NCI-H774 (cell line): ENCODE measurements at places on chromosomes 16 and 17.

GRCh38 chr16:14132696-14133048 is 61.6 kb downstream of the MRTFB start:
- no peak for DNase-seq

DNA sequence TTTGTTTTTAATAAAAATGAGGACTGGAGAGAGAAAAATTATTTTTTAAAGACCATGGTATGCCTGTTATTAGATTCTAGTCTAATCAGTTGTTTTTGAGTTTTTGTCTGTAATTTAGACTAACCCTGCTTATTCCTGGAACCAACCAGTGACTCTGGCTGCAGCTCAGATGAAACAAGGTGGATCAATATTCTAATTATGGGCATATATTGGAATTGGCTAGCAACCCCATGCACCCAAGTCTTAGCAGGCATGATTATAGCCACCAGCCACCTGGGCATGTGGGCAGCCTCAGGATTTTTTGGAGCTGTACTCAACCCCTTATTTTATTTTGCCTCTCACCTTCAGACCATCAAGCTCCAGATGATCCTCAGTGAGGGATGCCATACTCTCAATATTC is 21.6 kb upstream of the SLC6A2 start:
- no peak for DNase-seq

DNA sequence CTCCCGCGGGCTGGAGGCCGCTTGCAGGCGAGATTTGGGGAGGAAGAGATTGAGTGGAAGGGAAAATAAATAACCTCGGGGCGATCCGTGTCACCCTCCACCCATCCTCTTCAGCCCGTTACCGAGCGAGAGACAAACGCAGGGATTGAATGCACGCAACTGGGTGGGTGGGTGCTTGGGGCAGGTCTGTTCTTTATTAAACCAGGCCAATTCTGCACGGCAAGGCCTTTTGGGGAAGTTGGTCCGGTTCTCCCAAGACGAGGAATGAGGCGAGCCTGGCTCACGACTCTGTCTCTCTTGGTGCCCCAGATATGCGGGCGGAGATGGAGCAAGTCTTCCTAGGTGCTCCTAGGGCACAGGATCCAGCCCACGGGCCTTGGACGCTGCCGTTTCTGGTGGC is 396 bp upstream of the HOXB7 start:
- no peak for DNase-seq

DNA sequence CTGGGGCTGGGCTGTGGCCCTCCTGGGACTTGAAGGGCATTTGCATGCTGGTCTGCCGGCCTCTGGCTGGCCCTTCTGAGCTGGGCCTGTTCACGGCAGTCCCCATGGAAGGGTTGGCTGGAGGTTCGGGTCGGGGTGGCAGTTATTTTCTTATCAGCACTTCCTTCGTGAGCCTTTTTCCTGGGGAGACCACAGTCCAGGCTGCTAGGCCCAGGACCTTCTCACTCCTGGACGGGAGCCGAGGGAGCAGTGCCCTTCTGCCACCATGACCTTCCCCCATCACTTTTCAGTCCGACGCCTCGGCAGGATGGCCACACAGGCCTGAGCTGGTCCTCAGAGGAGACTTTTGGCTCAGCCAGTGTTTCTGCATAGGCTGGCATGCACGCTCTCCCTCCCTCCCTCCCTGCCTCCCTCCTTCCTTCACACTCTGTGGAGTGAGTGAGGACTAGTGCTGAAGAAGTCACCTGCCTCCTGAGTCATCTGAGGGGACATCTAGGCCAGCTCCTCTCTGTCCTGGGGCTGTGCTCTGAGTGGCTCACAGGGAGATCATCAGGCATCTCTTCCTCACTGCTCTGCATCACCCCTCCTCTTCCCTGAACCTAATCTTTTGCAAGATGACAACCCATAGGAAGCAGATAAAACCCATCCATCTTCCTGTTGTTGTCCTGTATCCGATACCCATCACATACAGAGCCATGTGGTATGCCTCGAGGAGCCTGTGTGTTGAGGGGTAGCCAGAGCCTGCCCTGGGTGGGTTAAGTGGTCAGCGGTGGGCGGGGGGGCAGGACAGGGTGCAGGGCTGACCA is 109.7 kb downstream of the RAP1GAP2 start:
- DNase-seq, result no peak

DNA sequence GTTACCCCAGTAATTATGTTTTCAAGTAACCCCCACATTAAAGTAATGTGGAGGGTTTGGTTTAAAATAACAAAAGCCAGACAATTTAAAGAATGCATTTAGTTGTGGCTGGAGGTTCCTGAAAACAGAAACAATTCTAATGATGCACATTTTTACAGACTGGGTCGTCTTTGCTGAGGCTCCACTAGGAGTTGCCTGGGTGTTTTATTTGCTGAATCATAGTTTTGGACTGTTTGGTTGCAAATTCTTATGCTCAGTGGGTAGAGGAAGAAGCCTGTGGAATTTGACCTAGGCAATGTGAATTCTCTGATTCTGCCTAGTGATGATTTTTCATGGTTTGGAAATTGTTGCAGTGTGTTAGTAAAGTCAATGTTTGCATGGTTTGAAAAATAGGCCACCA is 16.3 kb downstream of the SHISA9 start:
- no peak for DNase-seq

DNA sequence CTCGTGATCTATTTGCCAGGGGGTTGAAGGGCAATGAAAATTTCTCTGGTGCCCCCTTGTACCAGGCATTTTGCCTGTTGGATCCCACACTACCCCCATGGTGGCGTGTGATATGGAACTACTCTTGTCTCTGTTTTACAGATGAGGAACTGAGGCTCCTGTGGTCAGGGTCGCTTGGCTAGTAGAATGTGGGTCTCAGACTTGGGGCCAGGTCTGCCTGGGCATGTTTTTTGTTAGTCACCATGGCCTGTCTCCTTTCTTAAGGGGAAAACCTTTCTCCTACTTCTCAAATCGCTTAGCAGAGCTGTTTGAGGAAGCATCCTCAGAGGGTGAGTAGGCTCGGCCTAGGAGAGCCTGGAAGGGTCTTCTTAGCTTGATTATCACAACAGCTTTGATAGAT is 51.2 kb downstream of the CLEC16A start:
- no peak for DNase-seq

DNA sequence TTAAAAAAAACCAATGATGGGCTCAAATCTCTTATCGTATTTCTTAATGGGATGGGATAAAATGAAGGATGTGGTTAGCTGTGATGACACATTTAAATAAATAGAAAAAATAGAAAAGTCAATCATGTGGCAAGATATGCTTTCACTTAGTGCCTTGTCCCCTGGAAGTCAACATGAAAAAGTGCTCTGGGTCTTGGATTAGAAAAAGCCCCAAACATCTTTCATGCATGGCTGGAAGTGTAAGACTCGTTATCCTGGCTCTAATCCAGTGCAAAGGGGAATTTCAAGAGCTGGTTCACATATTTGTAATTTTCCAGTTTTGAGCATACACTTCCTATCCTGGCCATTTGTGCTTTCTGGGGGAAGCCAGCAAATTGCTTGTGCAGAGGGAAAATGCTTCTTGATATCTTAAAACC is 160.9 kb downstream of the MAP2K6 start:
- DNase-seq, result no peak

DNA sequence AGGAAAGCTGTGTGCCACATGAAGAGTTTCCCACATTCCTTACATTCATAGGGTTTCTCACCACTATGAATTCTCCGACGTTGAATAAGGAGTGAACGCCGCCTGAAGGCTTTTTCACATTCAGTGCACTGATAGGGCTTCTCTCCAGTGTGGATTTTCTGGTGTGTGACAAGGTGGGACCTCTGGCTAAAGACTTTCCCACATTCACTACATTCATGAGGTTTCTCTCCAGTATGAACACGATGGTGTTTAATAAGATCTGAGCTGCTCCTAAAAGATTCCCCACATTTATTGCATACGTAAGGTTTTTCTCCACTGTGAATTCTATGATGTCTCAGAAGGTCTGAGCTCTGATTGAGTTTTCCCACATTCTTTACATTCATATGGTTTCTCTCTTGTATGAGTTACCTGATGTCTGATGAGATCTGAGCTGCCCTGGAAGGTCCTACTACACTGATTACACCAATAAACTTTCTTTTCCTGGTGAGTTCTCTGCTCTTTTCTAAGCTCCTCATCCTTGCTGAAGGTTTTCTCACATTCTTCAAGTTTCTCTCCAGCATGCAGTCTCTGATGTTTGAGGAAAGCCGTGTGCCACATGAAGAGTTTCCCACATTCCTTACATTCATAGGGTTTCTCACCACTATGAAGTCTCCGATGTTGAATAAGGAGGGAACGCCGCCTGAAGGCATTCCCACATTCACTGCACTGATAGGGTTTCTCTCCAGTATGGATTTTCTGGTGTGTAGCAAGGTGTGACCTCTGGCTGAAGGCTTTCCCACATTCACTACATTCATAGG is 10.0 kb downstream of the ZNF594 start:
- no peak for DNase-seq

GRCh38 chr17:4509923-4510617 is 11.4 kb downstream of the SPNS2 start:
- DNase-seq, result no peak

GRCh38 chr17:43718544-43718943 is 40.0 kb downstream of the SOST start:
- DNase-seq, result no peak

DNA sequence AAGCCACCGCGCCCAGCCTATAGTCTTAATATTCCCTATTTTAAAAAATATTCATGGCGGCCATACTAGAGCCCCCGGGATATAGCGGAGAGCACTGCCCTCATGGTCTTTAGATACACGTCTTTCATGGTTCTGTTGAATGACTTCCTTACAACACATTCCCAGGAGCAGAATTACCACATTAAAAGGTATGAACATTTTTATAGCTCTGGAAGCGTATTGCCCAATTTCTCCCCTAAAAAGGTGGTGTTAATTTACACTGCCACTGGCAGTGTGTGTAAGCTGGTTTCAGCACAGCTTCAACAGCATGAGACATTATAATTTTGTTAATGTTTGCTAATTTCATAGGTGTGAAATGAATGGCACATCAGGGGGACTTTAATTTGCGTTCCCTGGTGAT is 19.0 kb downstream of the C17orf100 start:
- no peak for DNase-seq

DNA sequence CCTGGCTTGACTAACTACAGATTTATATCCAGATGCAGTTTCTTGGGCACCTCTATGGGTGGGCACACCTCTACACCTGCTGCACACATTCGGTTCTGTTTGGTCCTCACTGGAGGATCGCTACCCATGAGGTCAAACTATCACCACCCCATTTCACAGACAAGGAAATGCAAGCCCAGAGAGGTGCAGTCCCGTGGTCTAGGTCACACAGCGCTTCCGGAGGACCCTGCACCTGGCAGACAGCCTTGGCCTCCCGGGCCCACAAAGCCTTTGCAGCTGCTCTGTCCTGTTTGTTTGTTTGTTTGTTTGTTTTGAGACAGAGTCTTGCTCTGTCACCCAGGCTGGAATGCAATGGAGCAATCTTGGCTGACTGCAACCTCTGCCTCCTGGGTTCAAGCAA is 39.3 kb upstream of the JPH3 start:
- DNase-seq, result no peak

- no peak for DNase-seq
Measured at GRCh38 chr17:82328141-82328993, 5.2 kb downstream of the SECTM1 start.

GRCh38 chr17:1724869-1725641 is 551 bp downstream of the WDR81 start:
- DNase-seq, result no peak

- DNase-seq, result no peak
Measured at GRCh38 chr17:7982666-7983065, 19.7 kb upstream of the GUCY2D start.

GRCh38 chr16:31833047-31833446 is 40.6 kb upstream of the ZNF267 start:
- no peak for DNase-seq

DNA sequence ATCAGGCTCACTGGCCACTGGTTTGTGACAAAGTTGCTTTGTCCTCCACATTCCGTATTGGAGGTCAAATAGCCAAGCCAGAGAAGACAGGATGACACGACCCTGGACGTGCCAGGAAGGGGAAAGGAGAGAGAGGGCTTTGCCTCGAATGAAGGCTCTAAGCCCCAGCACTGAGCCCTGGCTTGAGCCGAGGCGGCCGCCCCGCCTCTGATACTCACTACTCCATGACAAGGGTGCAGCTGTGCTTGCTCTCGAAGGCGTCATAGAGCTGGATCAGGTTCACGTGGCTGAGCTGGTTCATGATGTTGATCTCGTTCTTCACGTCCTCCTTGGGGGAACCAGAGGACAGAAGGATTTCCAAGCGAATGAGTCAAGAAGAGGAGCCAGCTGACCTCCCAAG is 19.3 kb downstream of the MYLK3 start:
- DNase-seq, result no peak

DNA sequence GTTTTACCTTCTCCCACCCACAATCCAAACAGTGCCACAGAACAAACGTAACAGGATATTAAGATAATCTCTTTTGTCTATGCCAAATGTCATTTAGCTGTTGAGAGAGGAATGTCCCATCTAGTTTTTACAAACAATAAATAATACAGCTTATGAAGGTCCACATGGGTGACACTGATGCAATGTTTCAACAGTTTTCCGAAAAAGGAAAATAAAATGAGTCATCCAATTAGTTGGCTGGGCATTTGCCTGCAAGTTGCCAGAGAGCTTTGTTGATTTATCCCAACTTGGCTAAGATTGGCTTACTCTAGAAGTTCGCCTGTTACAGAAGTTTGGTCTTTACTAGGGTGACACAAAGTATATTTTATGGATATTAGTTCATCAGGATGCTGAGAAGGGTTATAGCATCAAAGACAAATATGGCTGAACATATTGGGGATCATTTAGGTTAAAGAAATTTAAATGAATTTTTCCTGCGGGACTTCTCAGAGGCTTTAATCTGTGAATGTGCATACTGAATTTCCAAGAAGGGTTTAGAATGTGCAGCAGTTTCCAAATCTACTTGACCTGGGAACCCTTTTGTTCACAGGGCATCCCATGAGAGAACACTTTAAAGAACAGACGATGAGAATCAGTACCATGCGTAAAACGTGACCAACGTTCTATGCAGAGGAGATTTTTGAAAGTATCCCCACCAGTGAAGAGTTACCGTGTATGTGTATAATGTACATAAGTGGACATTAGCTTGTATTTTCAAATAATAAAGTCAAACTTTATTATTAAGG is 73.1 kb downstream of the CDH13 start:
- no peak for DNase-seq
